ENCODE measurements at places on chromosomes 1 and 21. TPM values are rescaled to one million over a fixed set of nuclear protein-coding genes. Genes with fewer than 3 reads are reported as not detected.
A peak's percentile ranks its signal among the peaks of the same experiment; 100 is the strongest.

The COG2 gene
- 13.8 TPM for polyA plus RNA-seq

- DNase-seq: peak; percentile 3
Measured at GRCh38 chr1:19844731-19845495, 29.8 kb upstream of the RNF186 start.

DNA sequence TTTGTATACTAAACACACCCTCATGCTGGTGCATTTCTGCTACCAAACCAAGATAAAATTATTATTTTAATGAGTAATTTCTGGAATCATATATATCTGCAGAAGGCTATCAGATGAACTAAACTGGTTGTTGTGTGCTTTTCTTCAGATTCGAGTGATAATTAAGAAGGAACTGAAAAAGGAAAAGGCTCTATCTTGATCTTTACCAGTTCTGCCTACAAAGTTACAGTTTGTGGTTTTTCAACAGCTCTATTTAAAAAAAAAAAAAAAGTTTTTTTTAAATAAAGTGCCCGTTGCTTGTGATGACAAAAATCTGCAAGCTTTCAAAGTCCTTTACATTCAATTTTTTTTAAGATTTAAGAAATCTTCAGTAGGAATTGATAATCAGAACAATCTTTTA lies 13.6 kb downstream of the DENND1B start:
- DNase-seq: no peak

DNA sequence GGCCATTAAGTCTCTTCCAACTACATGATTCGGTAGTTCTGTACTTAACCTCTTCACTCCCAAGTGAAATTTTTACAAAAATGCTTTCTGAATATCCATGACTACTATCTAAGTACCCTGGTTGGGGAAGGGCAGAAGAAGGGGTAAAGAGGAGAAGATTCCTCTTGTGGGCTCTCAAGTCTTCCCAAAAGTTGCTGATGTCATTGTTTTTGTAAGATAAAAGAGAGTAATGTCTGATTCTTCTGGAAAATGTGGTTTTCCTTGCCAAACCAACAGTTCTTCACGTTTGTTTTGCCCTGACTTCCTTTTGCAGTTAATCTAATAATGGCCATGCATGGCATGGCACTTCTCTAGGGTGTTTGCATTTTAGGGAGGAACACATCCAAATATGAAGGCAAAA lies 34.7 kb upstream of the AK4 start:
- no peak for DNase-seq

All from brain (organoid and tissue), 16 donors.